Neural crest cell (in vitro differentiated cells): ENCODE measurements at places on chromosomes 16 and 17. TPM values are rescaled to one million over a fixed set of nuclear protein-coding genes. Genes with fewer than 3 reads are reported as not detected.
A peak's percentile ranks its signal among the peaks of the same experiment; 100 is the strongest.

GRCh38 chr17:59257101-59257500 is 36.8 kb downstream of the GDPD1 start:
- no peak overlapping the region for H3K4me3 ChIP-seq
- no peaks in the 10 kb centered on the region for H3K36me3 ChIP-seq
- DNase-seq = no peak
- H3K27me3 ChIP-seq = no peaks in the 10 kb centered on the region
- H3K27ac ChIP-seq = no peak overlapping the region
- H3K4me1 ChIP-seq = no peaks in the 10 kb centered on the region

The LRRC37A gene
- total RNA-seq = 2.9 and 3.6 TPM in 2 replicates

DNA sequence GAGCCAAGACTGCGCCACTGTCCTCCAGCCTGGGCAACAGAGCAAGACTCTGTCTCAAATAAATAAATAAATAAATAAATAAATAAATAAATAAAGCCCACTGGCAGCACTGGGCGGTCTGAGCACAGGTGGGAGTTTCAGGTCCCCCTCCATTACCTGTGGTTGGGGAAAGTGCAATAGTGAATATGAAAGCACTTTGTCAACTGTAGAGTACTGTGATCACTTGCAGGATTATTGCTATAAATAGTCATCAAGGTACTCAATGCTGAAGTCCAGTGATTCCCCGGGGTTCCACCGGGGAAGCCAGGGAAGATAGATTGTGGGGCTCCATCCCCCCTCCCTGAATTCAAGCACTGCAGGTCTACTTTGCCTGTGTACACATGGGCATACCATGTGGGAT is 42.7 kb upstream of the CPNE2 start:
- no peak overlapping the region for H3K27ac ChIP-seq
- peaks cover 6% of the 10 kb centered on the region for H3K4me1 ChIP-seq
- H3K4me3 ChIP-seq = no peak overlapping the region
- no peaks in the 10 kb centered on the region for H3K36me3 ChIP-seq

DNA sequence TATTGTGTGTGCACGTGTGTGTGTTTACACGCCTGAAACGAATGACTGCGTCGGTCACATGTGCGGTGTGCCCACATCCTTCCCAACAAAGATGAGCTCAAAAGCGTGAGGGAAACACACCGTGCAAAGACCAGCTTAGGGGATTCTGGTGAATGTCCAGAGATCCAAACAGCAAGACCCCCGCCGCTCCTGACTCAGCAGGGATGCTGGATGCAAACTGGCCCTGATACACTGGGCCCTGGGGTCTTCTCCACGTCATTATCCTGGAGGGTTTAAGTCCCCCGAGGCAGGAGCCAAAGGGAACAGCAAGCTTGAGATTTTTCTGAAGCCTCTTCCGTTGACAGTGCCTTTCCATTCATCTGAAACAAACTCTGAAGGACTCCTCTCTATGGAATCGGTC is 59.2 kb downstream of the TBC1D16 start:
- no peak overlapping the region for H3K4me3 ChIP-seq
- peaks cover 10% of the 10 kb centered on the region for H3K4me1 ChIP-seq
- H3K36me3 ChIP-seq = no peaks in the 10 kb centered on the region
- no peak for DNase-seq

DNA sequence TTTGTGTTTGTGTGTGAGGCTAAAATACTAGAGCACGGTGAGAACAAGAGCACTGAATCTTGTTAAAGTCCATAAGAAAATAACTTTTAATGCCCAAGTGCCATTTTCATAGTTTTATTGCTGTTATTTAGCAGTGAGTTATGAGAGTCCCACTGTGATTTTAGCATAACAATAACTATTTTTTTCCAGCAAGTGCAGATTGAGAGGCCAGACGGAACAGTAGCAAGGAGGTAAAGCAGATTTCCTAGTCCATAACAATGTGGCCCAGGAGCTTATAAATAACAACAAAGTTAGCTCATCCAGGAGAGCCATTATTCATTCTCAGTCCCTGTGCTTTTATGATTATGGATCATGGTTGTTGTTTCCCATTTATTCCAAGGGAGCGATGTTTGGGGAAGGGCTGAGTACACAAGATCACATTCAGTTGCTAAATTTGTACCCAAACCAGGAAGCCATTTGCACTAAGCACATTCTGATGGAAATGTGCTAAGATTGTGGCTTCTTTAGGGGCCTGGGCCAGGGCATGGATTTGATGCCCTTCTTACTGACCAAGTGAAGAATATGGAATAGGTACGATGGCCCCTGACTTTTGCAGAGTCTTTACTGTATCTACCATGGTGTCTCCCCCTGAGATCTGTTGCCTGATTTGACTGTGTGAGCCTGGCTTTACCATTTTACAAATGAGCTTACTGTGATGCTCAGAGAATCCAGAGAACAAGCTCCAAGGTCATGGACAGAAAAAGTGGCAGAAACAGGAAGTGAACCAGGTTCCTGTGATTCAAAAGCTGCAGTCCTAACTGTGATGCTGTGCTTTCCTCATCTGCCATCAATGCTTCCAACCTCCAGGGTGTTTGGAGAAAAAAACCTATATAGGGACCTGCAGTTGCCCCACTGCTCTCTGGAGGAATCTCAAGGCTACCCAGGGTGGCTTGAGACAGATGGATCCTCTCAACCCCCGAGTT is 204.7 kb upstream of the HSBP1 start:
- H3K27ac ChIP-seq = no peak overlapping the region
- H3K4me3 ChIP-seq = no peak overlapping the region
- no peak for DNase-seq
- no peaks in the 10 kb centered on the region for H3K36me3 ChIP-seq
- H3K4me1 ChIP-seq = no peaks in the 10 kb centered on the region

GRCh38 chr16:83926726-83927397 is 26.2 kb upstream of the OSGIN1 start:
- DNase-seq = peak; percentile 81
- H3K4me3 ChIP-seq = no peak overlapping the region
- H3K27me3 ChIP-seq = no peaks in the 10 kb centered on the region
- peaks cover 22% of the 10 kb centered on the region for H3K4me1 ChIP-seq
- peak overlapping the region; percentile 78 for H3K27ac ChIP-seq
- no peaks in the 10 kb centered on the region for H3K36me3 ChIP-seq

The CNGB1 gene
- 0.21 and 0.57 TPM in 2 replicates for total RNA-seq

GRCh38 chr16:81275064-81275532 is 36.6 kb downstream of the BCO1 start:
- H3K36me3 ChIP-seq = no peaks in the 10 kb centered on the region
- peak overlapping the region; percentile 40 for H3K27ac ChIP-seq
- peaks cover 4% of the 10 kb centered on the region for H3K4me1 ChIP-seq
- DNase-seq = no peak
- H3K4me3 ChIP-seq = no peak overlapping the region

The CARD14 gene
- 1.3 and 1.7 TPM in 2 replicates for total RNA-seq

The KCNJ18 gene
- not detected in 2 replicates for total RNA-seq

DNA sequence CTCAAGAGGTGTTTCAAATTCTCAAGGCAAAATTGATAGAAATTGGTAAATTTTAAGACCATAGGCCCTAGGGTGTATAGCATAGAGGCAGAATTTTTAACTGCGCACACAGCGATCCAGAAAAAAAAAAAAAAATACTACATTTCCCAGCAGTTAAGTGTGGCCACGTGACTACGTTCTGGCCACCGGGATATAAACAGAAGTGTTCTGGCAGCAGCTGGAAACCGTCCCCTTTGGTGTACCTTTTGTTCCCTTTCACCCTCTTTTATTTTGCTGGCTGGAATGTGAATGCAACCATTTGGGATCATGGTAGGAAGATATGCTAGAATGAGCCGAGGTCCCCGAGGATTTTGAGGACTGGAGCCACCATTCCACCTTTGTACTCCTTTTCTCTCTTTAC is 52.7 kb upstream of the AKAP1 start:
- H3K27ac ChIP-seq = no peak overlapping the region
- H3K36me3 ChIP-seq = peaks cover 7% of the 10 kb centered on the region
- H3K4me3 ChIP-seq = no peak overlapping the region
- peaks cover 11% of the 10 kb centered on the region for H3K27me3 ChIP-seq
- no peak for DNase-seq

The TPPP3 gene
- 3.4 and 4.7 TPM in 2 replicates for total RNA-seq

DNA sequence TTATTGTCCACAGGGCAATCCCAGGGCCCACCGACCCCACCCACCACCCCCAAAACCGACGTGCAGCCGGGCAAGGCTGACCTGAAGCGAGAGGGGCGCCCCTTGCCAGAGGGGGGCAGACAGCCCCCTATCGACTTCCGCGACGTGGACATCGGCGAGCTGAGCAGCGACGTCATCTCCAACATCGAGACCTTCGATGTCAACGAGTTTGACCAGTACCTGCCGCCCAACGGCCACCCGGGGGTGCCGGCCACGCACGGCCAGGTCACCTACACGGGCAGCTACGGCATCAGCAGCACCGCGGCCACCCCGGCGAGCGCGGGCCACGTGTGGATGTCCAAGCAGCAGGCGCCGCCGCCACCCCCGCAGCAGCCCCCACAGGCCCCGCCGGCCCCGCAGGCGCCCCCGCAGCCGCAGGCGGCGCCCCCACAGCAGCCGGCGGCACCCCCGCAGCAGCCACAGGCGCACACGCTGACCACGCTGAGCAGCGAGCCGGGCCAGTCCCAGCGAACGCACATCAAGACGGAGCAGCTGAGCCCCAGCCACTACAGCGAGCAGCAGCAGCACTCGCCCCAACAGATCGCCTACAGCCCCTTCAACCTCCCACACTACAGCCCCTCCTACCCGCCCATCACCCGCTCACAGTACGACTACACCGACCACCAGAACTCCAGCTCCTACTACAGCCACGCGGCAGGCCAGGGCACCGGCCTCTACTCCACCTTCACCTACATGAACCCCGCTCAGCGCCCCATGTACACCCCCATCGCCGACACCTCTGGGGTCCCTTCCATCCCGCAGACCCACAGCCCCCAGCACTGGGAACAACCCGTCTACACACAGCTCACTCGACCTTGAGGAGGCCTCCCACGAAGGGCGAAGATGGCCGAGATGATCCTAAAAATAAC is 3.0 kb downstream of the SOX9 start:
- H3K27me3 ChIP-seq = peaks cover 29% of the 10 kb centered on the region
- H3K27ac ChIP-seq = no peak overlapping the region
- DNase-seq = no peak

- peaks cover 23% of the 10 kb centered on the region for H3K36me3 ChIP-seq
- peak overlapping the region; percentile 27 for H3K4me3 ChIP-seq
- H3K27me3 ChIP-seq = no peaks in the 10 kb centered on the region
- H3K27ac ChIP-seq = no peak overlapping the region
- no peak for DNase-seq
These were observed 7.5 kb downstream of the ORC6 start for GRCh38 chr16:46696957-46697356.

- no peaks in the 10 kb centered on the region for H3K4me1 ChIP-seq
- H3K27ac ChIP-seq = no peak within 1 kb of the TSS
- no peak for DNase-seq
- H3K4me3 ChIP-seq = no peak within 1 kb of the TSS
These were observed at the start of gene OR3A2 for GRCh38 chr17:3385869-3386816. TSS of gene OR3A2 (minus strand) at chr17:3386308.

DNA sequence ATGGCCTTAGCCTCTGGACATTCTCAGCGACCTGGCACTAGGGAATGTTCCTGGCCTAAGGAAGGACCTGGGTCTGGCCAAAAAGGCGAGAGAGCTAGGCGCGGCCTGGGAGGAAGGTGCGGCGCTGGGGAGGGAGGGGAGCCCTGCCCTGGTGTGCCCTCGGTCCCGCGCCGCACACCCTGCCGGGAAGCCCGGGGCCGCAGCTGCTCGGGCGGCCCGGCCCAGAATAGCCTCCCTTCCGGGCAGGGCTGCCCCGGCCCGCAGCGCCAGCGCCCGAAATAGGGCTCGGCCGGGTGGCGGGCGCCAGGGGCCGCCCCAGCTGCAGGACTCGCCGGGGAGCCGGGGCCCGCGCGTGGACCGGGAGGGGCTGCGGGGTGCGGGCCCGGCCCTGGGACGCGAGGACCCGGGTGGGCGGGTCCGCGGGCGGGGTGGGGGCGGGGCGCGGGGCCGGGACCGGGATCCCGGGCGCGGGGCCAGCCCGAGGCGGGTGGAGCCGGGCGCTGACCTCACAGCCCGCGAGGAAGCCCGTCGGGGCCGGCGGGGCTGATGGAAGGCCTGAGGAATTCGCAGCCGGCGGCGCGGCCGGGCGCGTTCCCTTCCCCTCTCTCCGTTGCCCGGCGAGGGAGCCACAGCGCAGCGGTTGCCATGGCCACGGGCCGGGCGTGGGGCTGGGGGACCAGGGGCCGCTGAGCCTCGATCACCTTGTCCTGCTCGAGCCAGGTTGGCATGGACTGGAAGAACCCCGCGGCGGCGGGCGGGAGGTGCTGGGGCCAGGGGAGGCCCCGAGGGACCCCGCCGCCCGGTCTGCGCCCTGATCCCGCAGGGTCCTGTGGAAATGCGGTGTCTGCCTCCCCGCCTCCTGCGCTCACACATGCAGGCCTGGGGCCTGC is 18.1 kb downstream of the SOCS3 start:
- H3K4me1 ChIP-seq = peaks cover 4% of the 10 kb centered on the region
- no peak overlapping the region for H3K4me3 ChIP-seq
- H3K36me3 ChIP-seq = no peaks in the 10 kb centered on the region
- DNase-seq = peak; percentile 44
- H3K27ac ChIP-seq = no peak overlapping the region

- no peak overlapping the region for H3K4me3 ChIP-seq
- peaks cover 4% of the 10 kb centered on the region for H3K4me1 ChIP-seq
- no peak overlapping the region for H3K27ac ChIP-seq
- DNase-seq = no peak
These were observed 33.1 kb upstream of the PVALEF start for GRCh38 chr17:81132197-81132540.

DNA sequence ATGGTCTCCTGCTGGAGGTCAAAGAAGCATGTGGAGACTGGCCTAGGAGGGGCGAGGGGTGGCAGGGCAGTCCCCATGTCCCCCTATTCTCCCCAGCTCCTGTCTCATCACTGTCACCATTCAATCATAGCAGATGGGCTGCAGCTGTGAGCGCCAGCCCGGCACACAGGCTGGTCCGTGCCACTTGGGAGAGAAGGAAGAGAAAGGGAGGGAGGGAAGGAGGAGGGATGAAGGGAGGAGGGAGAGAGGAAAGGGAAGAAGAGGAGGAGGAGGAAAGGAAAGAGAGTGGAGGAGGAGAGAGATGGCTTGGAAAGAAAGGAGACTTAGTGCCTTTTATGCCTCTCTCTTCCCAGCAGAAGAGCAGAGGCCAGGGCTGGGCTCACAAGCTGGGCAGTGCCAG is 12.4 kb downstream of the NEUROD2 start:
- H3K27me3 ChIP-seq = peaks cover 100% of the 10 kb centered on the region
- no peak for DNase-seq

The CES1 gene
- total RNA-seq = 0.58 TPM in 1 of 2 replicates, not detected in the other

DNA sequence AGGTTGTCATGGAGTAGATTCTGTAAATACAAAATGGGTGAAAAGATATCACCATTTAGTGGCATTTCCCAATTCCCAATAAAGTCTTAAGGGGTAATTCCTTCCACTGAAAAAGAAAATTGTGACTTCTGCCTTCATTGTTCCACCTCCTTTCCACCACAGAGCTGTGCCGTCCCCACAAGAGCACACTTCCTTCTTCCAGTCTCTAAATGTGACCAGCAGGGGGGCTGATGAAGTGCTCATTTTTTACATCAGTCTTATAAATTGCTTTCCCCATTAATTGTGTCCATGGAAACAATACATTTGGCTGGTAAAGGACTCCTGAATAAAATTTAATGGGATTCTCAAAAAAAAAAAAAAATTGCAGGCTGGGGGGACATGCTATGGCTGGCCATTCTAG is 260.8 kb upstream of the PSMD7 start:
- H3K27me3 ChIP-seq = peaks cover 3% of the 10 kb centered on the region
- H3K4me3 ChIP-seq = no peak overlapping the region
- DNase-seq = no peak
- no peak overlapping the region for H3K27ac ChIP-seq

- H3K4me1 ChIP-seq = peaks cover 33% of the 10 kb centered on the region
- no peak overlapping the region for H3K27ac ChIP-seq
- no peak for DNase-seq
- no peaks in the 10 kb centered on the region for H3K36me3 ChIP-seq
- no peaks in the 10 kb centered on the region for H3K27me3 ChIP-seq
These were observed 10.0 kb upstream of the MPRIP start for GRCh38 chr17:17032131-17032692.

The WSCD1 gene
- total RNA-seq = 75.8 and 93.3 TPM in 2 replicates
